CD4-positive, alpha-beta T cell treated with Interleukin-4 for 4 hours (primary cell): ENCODE measurements at places on chromosomes 2 and 18.

DNA sequence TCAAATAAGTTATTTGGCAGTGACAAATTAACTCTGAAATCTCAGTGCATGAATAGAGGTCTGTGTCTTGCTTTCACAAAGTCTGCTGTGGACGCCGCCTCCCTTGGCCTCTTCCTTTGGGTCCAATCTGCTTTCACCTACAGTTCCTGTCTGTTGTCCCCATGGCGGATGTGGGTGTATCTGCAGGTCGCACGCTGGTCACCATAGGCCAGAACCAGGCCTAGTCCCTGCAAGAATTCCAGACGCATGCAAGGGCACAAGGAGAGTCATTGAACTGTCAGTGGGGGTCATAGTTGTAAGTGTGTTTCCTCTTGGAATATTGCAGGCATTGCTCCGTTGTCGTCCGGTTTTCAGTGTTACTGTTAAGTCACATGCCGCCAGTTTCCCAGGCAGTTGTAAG lies 7.4 kb downstream of the SOCS6 start:
- no peak for DNase-seq

- no peak for DNase-seq
Measured at GRCh38 chr18:79510046-79510685, 114.4 kb downstream of the NFATC1 start.

- DNase-seq: no peak
Measured at GRCh38 chr2:67719351-67719750, 322.2 kb downstream of the ETAA1 start.

GRCh38 chr2:50650403-50650810 lies 381.5 kb downstream of the NRXN1 start:
- DNase-seq: no peak
